SW 1271 (cell line): ENCODE measurements at places on chromosomes 3 and 15.

DNA sequence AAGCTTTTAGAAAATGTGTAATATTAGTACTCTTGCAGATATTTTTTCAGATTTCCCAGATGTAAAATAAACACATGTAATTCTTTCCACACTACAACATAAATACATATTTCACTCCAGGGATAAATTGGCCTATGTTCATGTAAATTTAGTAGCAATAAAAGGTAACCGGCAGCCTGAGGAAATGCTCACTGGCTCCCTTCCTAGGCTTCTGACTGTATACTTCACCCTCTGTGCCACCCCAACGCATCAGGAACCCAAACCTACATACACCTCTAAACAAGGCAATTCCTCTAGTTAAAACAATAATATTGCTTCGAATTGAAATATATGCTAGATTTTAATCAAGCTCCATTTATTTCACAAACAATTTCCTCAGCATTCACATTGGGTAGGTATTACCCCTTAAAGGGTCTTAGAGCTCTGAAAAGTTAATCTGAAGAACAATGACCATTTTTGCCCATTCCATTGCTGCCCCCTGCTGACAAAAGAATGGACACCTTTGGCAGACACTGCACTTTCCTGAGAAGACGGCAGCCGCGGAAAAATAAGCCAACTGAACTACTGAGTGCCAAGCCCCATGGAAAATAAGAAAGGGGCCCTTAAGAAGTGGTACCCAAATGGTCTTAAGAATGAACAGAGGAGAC lies 212.5 kb downstream of the OSBPL10 start:
- no peak for DNase-seq

DNA sequence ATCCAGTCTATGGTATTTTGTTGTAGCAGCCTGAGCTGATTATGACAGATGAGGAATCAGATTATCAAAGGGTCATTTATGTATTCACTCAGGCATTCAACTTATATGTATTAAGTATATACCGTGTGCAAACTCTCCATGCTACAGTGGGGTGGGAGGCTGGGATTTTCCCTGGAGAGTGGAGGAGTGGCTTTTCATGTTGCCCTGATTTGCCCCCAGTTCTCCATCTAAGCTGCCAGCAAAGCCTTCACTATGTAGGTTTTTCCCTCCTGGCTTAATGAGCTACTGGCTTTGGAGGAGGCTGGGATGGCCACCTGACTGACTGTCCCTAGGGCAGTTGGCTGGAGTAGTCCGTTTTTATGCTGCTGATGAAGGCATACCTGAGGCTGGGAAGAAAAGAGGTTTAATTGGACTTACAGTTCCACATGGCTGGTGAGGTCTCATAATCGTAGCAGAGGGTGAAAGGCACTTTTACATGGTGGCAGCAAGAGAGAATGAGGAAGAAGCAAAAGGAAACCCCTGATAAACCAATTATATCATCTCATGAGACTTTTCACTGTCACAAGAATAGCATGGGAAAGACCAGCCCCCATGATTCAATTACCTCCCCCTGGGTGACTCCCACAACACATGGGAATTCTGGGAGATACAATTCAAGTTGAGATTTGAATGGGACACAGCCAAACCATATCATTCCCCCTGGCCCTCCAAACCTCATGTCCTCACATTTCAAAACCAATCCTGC lies 253.9 kb downstream of the RPLP1 start:
- DNase-seq, result no peak

- DNase-seq, result no peak
Measured at GRCh38 chr3:111601810-111602209, 6.7 kb upstream of the ZBED2 start.

DNA sequence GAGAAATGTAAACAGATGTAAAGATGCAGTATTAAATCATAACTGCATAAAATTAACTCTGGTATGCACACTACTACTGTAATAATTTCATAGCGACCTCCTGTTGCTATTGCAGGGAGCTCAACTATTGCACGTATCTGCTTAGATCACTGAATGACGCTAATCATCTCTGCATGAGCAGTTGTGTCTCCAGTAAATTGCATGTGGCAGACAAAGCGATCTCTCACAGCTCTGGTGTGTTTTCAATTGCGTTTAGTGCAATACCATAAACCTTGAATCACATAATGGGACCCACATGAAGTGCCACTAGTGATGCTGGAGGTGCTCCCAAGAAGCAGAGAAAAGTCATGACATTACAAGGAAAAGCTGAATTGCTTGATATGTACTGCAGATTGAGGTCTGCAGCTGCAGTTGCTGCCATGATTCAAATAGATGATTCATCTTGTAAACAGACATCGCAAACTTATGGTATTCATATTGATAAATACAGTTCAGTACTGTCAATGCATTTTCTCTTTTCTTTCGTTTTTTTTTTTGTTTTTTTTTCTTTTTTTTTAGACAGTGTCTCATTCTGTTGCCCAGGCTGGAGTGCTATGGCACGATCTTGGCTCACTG lies 30.2 kb upstream of the LCTL start:
- DNase-seq, result no peak

GRCh38 chr15:68469162-68470048 lies 37.4 kb upstream of the ITGA11 start:
- DNase-seq, result no peak

GRCh38 chr3:122992676-122993075 lies 34.9 kb downstream of the SEMA5B start:
- DNase-seq, result no peak

DNA sequence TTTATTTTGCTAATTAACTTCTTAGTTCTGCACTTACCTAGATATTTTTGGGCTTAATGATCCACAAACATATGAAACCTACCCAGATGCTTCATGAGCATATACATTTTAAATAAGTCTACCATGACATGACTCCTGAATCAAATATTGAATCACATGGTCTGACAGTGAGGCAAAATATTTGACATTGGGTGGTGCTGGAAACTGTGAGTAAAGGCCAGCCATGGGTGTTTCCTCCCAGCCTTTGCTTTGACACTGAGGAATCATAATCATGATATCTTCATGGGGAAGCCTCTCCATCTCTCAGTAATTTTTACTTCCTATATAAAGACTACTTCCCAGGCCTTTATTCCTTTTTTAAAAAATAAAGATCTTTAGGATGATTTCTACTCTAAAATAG lies 22.8 kb upstream of the SSR3 start:
- no peak for DNase-seq

DNA sequence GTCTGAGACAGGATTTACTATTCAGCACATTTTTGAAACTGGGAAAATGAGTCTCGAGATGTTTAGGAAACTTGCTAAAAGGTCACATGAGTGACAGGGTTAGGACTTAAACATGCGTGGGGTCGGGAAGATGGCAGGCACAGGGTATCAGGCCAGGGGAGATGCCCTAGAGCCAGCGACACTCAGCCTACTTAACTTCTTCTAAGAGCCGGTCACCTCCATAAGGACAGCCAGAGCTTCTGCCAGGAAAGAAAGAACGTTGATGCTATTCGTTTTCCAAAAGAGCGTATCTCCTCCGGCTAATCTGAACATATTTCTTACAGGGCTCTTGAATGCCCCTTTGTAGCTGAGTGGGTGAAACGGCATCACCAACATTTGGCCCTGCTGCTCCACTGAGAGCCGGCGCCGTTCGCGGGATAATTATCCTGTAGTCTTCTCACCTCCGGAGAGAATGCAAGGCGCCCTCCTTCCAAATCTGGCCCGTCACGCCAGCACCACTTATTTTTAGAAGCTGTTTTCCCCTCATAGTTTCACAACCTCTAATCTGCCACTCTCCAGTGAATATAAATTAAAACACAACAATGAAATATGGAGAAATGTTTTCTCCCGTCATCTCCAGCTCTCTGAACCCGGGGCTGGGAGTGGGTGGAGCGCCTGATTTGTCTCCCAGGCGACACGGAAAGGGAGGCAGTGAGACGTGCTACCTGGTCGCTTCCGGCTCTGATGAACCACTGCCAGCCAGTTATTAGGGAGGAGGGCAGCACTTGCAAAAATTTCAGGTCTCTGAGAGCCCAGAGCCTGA lies 58.5 kb downstream of the LIPC start:
- DNase-seq, result no peak

GRCh38 chr3:115399750-115400149 lies 223.6 kb upstream of the GAP43 start:
- DNase-seq, result no peak

- DNase-seq, result no peak
Measured at GRCh38 chr3:63493101-63493500, 159.4 kb upstream of the SNTN start.

- DNase-seq, result no peak
Measured at GRCh38 chr3:148957586-148957985, 33.8 kb upstream of the GYG1 start.

GRCh38 chr3:42306499-42306898 lies 40.5 kb upstream of the CCK start:
- no peak for DNase-seq

DNA sequence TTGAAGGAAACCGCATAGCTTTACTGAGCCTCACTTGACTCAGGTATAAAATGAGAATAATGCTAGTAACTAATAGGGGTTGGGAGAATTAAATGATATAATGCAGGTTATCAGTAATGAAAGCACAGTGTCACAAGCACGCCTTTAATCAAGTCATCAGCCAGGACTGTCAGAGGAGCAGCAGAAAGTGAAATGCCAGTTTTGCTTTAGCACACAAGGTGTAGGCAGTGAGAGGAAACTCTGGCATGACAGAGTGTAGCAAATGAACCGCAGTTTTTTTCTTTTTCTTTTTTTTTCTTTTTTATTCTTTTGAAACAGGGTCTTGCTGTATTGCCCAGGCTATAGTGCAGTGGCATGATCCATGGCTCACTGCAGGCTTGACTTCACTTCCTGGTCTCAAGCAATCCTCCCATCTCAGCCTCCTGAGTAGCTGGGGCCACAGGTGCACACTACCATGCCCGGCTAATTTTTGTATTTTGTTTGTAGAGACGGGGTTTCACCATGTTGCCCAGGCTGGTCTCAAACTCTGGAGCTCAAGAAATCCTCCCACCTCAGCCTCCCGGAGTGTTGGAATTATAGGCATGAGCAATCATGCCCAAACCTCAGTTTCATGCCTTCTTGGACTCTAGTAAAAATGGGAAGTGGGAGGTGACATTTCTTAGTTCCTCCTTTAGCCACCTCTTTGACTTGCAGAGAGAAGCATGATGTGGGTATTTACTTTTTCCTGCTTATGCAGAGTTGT lies 9.7 kb upstream of the SCAANT1 start:
- no peak for DNase-seq

GRCh38 chr3:50177346-50177745 lies 14.1 kb upstream of the GNAT1 start:
- no peak for DNase-seq

- no peak for DNase-seq
Measured at GRCh38 chr3:29203851-29204250, 77.0 kb upstream of the RBMS3 start.

DNA sequence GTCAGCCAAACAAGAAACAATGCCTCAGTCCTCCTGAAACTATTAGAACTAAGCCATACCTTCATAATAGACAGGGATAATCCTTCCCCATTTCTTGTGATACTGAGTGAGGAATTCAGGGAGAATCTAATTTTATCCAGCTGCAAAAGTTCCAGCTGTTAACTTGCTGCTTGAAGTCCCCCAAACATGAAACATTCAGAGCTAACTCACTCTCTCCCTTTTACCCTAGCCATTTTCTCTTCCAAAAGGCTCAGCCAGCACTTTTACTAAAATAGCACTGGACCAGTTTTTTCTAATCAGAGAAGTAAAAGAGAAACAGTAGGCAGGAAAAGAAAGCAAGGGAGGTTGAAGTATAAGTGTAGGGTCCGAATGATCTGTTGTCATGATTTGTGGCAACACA lies 268.1 kb downstream of the TAFA4 start:
- DNase-seq, result no peak

DNA sequence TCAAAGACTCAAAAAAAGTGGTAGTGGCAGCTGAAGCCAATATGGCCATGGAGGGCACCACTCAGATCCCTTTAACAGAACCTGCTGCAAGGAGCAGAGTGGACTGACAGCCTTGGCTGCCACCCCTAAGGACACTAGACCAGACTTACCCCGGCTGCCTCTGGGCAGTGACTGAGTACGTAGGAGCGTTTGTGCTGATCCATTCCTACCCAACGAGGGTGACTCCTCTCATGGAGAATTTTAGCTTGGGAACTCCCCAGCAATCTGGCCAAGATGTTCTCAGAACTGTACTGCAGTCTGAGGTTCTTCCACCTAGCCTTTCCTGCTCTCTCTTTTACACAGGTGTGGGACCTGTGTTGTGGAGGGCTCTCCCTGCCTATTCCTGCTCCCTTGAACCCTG lies 22.1 kb downstream of the CLEC3B start:
- DNase-seq, result no peak

GRCh38 chr3:195597229-195597628 lies 13.5 kb upstream of the APOD start:
- no peak for DNase-seq

- no peak for DNase-seq
Measured at GRCh38 chr3:177611752-177612334, 414.6 kb upstream of the TBL1XR1 start.

GRCh38 chr3:43752905-43753304 lies 62.2 kb downstream of the ABHD5 start:
- DNase-seq, result no peak

DNA sequence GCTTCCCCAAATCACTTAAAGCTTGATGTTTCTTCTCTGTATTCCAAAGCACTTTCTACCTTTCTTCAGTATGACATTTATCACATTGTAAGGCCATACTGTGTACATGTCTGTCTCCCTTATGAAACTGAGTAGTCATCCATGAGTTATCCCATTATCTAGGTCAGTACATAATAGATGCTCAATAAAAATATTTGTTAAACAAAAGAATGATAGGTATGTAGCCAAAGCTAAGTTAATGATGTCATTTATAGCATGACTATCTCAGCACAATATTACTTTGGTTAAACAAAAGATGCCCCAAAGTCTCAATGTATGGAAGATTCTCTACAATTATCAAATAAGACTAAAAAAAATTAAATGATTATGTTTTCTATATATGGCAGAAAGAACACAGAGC lies 3.1 kb upstream of the TMCO5A start:
- DNase-seq, result no peak

DNA sequence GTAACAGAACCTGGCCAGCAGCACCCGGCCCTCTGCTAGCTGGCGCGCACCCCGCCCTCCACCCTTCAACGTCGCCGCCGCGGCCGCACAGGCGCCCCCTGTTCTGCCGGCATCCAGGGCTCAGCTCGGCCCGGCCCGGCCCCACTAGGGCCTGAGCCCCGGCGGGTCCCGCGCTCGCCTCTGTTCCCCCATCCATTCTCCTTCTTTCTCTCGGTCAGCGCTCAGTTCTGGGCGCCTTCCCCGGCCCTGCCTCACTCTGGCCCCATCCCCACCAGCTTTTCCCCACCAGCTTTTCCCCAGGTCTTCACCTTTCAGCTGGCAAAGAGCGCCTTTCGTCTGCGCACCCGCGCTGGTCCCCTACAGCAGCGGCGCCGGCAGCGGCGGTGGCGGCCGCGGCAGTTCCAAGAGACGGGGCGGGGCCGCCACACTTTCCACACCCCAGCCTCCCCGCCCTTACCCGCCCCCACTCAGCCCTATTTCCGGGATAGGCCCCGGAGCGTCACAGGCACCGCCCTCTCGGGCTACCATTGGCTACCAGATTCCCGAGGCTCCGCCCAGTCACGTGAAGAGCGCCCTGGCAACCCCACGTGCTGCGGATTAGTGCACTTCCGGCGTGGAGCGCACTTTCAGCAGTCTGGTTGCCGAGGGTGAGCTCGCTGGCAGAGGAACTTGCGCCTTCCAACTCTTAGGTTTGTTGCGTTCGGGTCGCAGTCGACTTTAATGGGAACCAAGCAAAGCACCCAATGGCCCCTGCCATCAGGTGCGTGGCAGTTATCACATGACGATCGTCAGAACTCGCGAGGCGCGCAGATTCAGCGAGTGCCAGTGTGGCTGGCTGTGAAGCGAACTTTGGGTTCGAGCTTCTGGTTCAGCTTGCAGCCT lies at the start of gene EIF5A2:
Gene EIF5A2 (minus strand): TSS at position 403 of the 882 bp plus-strand sequence. CDS start 831 bp downstream, outside the sequence.
- DNase-seq, result peak; percentile 82
